Activated T-helper 1 cell treated with anti-CD3 and anti-CD28 coated beads, Interleukin-2, amount 50 U/mL, for 16 hours (primary cell): ENCODE measurements at places on chromosomes 2 and 18.

- no peak for DNase-seq
Measured at GRCh38 chr18:9824474-9824832, 61.3 kb upstream of the TXNDC2 start.

DNA sequence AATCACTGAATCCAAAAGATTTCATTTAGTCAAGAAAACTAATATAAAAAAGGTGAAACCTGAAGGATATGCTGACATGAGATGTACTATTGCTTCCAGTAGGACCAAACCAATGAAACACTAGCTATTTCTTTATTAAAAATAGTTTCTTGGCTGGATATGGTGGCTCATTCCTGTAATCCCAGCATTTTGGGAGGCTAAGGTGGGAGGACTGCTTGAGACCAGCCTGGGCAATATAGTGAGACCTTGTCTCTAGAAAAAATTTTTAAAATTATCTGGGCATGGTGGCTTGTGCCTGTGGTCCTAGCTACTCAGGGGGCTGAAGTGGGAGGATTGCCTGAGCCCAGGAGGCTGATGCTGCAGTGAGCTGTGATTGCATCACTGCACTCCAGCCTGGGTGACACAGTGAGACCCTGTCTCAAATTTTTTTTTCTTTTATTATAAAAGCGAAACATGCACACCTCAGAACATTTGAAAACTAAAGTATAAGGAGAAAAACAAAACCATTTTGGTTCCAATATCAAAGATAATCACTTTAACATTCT is 266.2 kb downstream of the TGIF1 start:
- DNase-seq: no peak

DNA sequence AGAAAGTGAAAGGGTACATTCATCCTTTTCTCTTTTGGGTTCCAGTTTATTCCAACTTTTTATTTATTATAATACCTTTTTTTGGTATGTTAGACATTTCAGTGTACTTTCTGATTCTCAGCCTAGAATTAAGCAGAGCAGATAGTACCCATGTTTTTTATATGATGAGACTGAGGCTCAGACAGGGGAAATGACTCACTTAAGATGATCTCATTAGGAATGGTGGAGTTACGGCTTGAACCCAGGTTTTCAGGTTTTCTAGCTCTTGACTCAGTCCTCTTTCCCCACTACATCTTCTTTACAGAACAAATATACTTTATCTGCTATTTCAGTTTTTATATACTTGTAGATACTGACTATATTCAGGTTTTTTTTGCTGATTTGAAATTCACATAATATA is 51.7 kb upstream of the OTX1 start:
- DNase-seq: no peak

GRCh38 chr2:118443596-118443995 is 355.3 kb downstream of the INSIG2 start:
- DNase-seq: no peak

DNA sequence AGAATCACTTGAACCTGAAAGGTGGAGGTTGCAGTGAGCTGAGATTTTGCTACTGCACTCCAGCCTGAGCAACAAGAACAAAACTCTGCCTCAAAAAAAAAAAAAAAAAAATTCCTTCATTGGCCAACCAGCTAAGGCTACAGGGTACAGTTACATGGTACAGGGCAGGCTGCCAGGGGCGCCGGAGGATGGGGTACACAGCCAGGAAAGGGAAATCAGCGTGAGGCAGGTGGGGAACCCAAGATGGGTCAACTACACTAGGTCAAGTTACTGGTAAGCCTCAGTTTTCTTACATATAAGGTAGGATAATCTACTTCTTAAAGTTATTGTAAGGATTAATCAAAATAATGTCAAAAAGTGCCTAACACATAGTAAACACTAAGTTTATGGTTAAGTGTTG is 142.6 kb upstream of the MSH6 start:
- no peak for DNase-seq

DNA sequence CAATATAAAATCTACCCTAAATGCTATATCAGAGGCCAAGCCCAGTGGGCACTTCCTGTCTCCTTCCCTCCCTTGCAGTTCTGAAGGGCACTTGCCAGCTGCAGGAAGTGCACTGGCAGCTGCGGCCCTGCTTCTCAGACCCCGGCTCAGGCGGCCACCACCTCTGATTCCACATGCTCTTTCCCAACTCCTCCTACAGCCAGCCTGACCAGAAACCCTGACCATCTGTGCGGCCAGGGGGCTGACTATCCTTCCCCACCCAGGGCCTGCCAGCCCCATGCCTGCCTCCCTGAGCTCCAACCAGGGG is 88.6 kb downstream of the ZBTB7C start:
- DNase-seq: no peak

- no peak for DNase-seq
Measured at GRCh38 chr18:13872932-13873331, 42.4 kb downstream of the MC2R start.

GRCh38 chr2:128412181-128412871 is 93.7 kb upstream of the HS6ST1 start:
- DNase-seq: no peak

- no peak for DNase-seq
Measured at GRCh38 chr2:30691091-30691947, 115.9 kb downstream of the CAPN13 start.

DNA sequence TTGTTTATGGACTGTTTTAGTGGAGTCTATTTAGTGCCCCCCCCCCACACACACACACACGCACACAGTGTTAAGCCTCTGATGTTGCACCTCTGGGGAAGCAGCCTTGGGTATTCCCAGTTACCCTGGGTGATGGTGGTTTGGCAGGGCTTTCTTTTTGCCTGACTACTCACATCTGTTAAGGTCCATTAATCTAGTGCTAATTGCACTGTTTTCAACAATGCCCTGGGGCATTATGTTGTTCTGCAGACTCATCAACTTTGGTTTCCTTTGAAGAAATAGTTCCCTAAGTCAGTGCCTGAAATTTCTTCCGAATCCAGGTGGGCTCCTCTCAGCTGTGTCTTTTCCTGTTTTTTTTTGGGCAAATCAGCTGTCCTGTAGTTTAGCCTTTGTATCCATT is 34.7 kb downstream of the SPOPL start:
- no peak for DNase-seq

- DNase-seq: no peak
Measured at GRCh38 chr2:8115966-8116365, 565.9 kb upstream of the ID2 start.

DNA sequence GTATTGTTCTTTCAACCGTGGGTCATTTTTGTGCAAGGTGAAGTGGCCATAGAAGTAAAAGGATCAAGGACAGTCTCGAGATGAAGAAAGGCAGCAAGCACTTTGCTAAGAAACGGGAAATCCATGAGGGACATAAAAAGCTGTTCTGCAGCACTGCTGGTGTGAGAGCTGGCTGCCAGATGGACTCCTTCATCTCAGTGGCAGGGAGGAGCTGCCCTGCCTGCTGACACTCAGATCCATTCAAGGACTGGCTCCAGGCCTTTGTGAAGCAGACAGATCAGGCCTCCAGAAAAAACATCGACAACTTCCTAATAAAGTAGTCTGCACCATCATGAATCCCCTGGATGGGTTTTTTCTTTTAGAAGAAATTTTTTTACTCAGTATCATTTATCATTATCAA is 29.5 kb downstream of the RMC1 start:
- DNase-seq: no peak

- no peak for DNase-seq
Measured at GRCh38 chr2:216279459-216279858, 92.8 kb downstream of the MARCHF4 start.

GRCh38 chr18:23867006-23867405 is 147.5 kb upstream of the TTC39C start:
- no peak for DNase-seq

GRCh38 chr18:2508155-2508554 is 63.1 kb downstream of the METTL4 start:
- DNase-seq: no peak

DNA sequence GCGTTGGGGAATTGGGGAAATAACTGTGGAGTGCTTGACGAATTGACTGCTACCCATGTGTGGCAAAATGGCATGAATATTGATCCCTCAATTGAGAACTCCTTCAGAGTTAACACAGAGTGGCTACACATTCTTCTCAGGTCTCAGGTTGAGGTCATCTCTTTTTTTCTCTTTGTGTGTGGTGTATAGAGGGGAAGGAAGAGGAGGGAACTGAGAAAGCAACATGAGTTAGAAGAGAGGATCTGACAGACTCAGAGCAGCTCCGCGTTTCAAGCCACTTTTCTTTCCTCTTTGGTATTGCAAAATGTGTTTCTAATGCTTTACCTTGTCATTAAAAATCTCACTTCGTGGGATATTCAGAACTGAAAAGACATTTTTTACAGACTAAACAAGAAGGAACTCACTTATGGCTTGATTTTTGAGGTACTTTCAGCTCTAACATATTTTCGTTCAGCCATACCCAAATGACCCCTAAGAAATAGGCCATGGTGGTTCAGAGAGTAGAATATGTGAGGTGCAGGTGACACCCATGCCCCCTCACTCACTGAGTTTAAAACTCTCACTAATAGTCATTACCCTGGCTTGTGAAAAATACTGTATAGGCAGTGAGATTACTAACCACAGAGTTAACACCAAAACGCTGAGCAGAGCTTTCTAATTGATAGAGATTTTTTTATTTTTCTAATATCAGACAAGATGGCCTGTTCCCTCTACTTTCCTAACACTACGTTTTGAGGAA is 22.5 kb downstream of the STAT4 start:
- no peak for DNase-seq

- no peak for DNase-seq
Measured at GRCh38 chr2:26720322-26721114, 28.0 kb downstream of the KCNK3 start.

GRCh38 chr2:1841903-1842791 is 97.8 kb upstream of the PXDN start:
- no peak for DNase-seq

DNA sequence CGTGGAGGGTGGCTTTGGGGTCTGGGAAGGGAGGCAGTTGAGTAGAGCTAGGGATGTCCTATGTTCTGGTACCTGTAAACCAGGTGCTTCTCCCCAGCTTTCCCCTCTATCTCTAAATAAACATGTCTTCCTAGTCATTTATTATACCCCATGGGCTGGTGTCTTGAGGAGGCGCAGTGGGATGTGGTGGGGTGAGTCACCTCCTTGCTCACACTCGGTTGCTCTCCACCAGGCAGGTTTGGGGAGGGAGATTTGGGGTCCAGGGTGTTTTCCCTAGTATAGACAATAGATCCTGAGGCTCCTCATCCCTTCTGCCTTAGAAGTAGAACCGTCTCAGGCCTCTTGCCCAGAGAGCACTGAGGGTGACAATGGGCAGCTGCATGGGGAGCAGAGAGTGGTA is 5.1 kb downstream of the PSD4 start:
- DNase-seq: no peak

- DNase-seq: no peak
Measured at GRCh38 chr2:95382192-95382591, 20.3 kb upstream of the FAHD2A start.

DNA sequence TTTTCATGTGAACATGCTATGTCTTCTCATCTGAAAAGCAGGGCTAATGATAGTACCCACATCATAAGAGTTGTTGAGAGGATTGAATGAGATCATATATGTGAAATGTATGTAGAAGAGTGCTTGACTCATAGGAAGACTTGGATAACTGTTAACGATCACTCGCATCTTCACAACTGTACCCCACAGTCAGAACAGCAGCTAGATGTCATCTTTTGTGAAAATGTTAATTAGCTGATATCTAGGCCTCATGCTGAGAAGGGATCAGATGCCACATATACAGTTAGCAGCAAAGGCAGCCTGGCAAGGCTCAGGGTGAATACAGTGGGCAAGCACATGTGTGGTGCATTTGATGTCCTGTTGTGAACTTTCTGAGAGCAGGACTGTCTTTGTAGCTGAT is 24.2 kb downstream of the MAP3K20 start:
- no peak for DNase-seq

GRCh38 chr2:79179036-79179435 is 19.5 kb upstream of the REG3A start:
- DNase-seq: no peak

GRCh38 chr2:13003500-13003899 is 286.8 kb downstream of the TRIB2 start:
- DNase-seq: no peak

DNA sequence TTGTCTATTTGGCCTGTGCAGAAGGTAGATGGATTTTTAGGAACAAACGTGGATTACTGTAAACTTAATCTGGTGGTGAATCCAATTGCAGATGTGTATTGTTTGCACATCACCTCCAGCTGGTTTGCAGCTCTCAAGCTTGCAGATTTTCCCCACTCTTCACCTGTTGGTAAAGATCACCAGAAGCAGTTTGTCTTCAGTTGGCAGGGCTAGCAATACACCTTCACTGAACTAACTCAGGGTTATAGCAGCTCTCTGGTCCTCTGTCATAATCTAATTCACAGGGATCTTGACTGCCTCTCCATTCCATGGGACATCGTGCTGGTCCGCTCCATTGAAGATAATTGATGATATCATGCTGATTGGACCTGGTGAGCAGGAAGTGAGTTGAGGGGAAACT is 181.5 kb downstream of the VAPA start:
- no peak for DNase-seq

DNA sequence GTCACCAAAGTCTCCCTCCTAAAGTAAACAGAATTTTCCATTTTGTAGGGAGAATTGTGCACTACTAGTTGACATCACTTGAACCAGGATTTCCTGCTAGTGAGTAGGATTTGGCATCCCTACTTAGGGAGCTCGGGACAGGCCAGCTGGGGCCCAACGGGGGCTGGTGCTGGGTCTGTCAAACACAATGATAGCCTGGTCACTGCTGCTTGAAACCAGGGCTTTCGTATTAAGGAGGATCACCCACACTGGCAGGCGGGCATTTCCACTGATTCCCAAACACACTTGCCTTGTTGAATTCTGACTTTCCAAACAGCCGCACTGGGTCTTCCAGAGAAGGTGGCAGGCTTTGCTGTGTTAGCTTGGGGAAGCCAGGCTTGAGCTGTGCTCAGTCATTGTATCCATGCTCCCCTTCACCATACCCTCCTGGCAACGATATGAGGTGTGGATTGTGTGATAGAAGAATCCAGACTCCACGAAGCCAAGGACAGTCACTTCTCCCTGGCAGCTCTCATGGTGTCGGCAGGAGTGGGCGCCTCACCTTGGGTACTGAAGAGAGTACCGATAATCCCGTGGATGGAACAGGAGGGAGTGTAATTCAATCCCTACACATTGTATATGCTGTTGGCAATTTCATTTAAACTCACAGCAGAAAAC is 7.5 kb downstream of the GDF7 start:
- no peak for DNase-seq

DNA sequence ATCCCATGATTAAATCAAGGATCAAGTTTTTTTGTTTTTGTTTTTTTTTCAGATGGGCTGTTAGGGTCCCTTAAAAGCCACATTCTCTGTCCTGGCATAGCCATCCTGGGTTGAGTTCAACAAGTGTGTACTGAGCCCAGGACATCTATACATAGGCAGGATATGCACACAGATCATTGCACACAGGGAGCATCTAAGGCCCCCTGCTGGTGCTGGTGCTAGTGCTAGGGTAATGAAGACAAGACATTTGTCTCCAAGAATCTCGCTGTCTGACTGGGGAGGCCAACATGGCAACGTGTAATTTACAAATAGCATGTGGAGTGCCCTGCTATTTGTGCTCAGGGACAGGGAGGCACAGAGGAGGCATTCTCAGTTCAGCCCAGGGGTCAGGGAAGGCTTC is 124.5 kb downstream of the VAPA start:
- no peak for DNase-seq

- no peak for DNase-seq
Measured at GRCh38 chr2:239563561-239563960, 162.7 kb upstream of the HDAC4 start.
